ENCODE measurements at places on chromosomes 1 and 21.

GRCh38 chr1:76287917-76288316 lies 213.4 kb downstream of the ST6GALNAC3 start:
- DNase-seq: no peak

DNA sequence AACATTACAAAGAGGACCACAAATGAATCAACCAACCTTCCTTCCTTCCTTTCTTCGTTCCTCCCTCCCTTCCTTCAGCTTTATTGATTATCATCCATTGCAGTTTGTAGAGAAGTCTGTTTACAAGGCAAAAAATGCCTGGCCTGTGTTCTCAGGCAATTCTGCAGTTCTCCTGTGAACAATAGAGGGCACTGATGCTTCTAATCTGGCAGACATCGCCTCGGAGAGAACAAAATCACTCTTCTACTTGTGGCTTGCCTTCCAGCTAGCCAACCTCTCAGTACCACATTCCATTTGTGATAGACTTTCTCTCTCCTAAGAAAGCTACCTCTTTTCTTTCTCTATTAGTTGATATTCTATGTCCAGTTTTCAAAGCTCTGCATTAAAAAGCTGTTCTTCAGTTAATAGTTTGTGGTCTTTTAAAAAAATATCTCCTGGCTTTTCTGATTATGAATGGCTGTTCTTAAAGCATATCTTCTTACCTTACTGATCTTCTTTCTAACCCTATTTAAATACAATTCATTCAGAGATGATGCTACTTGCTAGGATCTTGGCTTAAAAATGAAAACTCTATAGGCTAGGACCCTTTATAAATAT lies 26.9 kb upstream of the ESRRG start:
- no peak for DNase-seq

- DNase-seq: no peak
Observed at GRCh38 chr1:205424901-205425600, 3.2 kb upstream of the LEMD1 start.

- no peak for DNase-seq
Observed at GRCh38 chr1:162310337-162310736, 66.3 kb downstream of the SPATA46 start.

GRCh38 chr1:34176830-34177603 lies at the start of gene C1orf94:
C1orf94 (plus strand) TSS chr1:34176907; CDS start chr1:34177790, 883 bp downstream.
- no peak for DNase-seq

DNA sequence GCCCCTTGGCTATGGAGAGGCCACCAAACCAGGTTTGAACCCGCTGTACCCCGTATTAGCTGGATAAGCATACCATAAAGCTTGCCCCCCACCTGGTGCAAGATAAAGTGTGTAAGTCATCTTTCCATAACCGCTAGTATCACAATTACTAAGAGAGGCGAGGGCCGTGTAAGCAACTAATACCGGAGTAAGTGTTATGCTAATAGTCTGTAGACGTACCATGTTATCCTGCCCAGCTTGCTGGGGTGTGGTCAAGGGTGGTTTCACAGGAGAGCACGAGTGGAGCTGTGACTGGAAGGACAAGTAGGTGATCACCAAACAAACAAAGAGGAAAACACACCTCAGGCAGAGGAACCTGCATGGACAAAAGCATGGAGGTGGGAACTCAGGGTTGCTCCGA lies 3.6 kb upstream of the TNFRSF1B start:
- no peak for DNase-seq

DNA sequence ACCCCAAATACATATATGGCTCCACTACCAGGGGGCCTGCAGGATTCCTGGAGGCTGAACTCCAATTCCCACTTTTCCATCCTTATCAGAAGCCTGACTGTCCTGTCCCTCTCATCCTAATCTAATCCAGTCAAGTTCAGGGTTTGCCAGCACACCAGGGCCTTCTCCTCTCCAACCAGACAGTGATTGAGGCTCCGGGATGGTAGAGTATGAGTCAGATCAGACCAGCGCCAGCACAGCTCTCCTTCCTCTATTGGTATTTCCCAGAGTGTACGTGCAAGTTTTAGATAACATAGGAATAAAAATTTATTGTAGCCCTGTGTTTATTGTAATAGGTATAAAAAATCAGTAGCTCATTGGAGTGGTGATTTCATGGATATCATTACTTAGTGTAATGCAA lies 24.5 kb upstream of the RCSD1 start:
- DNase-seq: no peak

DNA sequence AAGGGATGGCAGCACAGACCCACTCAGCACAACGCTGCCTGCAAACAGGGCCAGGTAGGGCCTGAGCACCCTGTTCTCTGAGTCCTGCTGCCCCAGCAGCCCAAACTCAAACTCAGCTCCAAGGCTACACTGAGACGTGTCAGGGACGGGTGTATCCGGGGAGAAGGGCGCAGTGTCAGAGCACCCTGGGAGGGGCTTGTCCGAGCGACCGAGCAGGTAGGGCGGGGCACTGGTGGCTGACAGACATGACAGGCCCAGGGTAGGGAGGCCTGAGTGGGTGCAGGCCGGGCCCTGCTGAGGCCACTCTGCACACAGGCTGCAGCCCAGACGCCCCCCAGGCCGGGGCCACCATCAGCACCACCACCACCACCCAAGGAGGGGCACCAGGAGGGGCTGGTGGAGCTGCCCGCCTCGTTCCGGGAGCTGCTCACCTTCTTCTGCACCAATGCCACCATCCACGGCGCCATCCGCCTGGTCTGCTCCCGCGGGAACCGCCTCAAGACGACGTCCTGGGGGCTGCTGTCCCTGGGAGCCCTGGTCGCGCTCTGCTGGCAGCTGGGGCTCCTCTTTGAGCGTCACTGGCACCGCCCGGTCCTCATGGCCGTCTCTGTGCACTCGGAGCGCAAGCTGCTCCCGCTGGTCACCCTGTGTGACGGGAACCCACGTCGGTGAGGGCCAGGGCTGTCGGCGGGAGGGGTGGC lies 5.5 kb downstream of the SCNN1D start:
- DNase-seq: no peak

DNA sequence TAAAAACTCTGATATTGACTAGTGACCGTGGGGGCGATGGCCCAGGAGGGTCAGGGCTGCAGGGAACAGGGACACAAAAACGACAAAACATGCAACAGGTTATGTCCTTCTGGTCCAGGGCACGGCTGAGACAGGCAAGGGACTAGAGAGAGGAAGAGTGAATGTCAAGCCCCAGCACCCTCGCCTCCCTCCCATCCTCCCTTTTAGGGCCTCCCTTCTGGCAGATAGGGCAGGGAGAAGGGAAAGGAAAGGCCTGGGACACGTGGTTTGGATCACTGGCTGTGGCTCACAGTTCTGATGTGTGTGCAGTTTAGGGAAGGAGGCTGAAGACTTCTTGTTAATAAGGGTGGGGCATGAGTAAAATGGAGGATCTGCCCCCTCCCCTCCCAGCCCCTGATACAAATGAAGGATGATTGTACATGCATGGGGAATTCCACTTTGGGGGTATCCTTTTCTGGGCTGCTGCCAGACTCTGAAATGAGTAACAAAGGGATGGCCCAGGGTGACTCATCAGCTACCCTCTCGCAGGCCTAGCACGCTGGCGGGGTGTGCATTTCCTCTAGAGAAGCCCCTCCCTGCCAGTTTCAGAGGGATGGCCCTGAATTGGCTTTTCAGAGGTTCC lies 14.2 kb downstream of the CAPN2 start:
- peak; percentile 65 for DNase-seq

- no peak for DNase-seq
Observed at GRCh38 chr21:37001441-37001840, 5.1 kb upstream of the RIPPLY3 start.

GRCh38 chr1:26608895-26609294 lies 79.3 kb downstream of the RPS6KA1 start:
- no peak for DNase-seq

GRCh38 chr1:79539001-79539400 lies 532.5 kb upstream of the ADGRL4 start:
- no peak for DNase-seq

DNA sequence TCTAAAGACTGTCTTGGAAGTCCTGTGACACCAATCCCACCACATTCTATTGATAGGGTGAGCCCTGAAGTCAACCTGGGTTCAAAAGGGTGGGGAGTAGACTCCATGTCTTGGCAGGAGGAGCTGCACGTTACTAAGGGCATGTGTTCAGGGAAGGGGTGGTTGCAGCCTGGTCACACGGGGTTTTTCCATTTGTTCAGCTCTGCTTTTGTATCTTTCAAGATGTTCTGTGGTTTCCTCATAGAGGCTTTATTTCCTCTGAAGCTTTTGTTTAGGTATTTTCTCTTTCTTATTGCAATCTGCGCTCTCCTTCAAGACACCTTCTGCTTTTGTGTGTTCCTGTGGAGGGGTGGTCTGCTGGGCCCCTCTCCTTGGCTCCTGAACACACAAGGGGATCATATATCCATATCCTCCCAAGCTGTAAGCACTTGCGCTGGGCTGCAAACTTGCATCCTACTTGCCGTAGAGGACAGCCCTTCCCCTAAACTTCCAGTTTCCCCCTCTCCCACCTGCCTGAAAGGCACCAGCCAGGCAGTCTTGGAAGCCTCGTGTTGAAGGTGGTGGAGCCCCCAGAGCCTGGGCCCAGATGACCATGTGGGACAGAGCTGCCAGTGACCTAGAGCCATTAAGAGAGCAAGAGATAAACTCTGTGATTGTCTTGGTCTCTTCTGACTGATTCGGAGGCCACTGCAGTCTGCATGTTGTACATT lies 62.5 kb upstream of the TRAPPC10 start:
- no peak for DNase-seq

GRCh38 chr1:30877205-30877912 lies 31.2 kb downstream of the SDC3 start:
- DNase-seq: no peak

DNA sequence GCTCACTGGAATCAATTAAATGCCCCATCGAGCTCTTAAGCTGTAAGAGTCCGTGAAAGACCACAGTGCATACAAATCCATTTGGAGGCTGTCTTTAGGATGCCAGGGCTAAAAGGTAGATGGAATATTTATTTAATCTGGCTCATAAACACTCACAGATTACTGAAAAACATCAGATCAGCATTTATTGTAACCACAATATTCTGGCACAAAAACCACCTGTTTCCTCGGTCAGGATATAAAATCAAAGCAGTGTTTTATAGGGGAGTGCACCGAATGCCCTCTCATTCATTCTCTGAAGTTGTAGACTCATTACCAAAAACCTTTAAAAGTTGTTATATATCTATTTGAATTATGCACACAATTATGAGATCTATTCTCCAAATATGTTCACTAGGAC lies 500.9 kb downstream of the NEGR1 start:
- no peak for DNase-seq

GRCh38 chr1:8255712-8256111 lies 62.2 kb upstream of the SLC45A1 start:
- DNase-seq: no peak

DNA sequence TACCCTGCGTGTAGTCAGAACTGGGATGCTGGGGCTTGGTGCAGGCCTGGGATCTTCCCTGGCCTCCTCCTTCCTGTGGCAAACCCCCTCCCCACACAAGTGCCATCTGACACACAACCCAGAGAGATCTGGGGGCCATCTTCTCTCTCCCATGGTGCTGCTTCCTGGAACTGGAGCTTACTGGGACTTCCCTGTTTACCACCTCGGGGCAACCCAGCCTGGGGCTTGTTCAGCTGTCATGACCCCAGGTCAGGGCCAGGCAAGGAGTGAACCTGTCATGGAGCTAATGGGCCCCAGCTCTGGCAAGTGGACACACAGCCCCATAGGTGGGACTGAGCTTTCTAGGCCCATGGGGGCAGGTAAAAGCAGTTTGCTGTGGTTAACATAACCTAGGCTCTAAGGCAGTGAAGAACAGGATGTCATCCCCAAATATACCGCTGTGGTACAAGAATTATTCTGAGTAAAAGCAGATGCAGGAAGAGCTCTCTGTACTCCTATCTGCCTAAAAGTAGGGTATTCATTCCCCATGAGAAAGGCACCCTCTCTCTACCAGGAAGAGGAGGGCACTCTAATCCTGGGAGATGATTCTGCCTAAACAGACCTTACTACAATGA lies 2.4 kb downstream of the TRIM11 start:
- DNase-seq: no peak

- DNase-seq: no peak
Observed at GRCh38 chr21:25385911-25386474, 221.3 kb downstream of the MRPL39 start.

GRCh38 chr1:203520315-203520714 lies 26.4 kb downstream of the OPTC start:
- no peak for DNase-seq

DNA sequence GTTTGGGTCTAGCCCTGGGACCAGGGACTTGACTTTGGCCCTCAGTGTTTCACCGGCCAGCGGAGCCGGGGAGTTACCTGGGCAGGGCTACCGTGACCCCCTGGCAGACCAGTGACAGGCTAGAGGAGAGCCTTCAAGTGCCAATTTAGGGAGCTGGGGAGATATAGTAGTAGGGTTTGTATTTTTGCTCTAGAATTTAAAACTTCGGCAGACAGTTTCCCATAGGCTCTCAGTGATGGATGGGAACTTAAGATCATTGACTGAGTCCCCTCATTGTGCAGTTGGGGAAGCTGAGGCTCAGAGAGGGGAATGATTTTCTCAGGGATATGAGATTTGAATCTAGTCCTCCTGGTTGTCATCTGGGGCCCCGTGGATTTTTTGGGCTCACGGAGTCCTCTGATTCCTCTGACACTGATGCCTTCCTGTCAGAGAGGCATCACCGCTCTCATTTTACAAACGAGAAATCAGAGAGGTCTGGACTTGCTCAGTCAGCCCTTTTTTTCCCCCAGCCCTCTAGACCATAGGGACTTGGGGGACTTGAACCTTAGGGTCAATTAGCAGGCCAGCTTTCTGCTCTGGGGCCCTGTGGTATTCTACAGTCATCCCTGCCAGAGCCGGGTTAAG lies 58.3 kb upstream of the ACOT11 start:
- DNase-seq: no peak

- no peak for DNase-seq
Observed at GRCh38 chr1:27446496-27447020, 43.4 kb downstream of the WASF2 start.

GRCh38 chr1:117312453-117313138 lies 54.7 kb upstream of the MAN1A2 start:
- DNase-seq: no peak

GRCh38 chr1:157113106-157113505 lies 13.5 kb upstream of the ETV3L start:
- DNase-seq: peak; percentile 4

DNA sequence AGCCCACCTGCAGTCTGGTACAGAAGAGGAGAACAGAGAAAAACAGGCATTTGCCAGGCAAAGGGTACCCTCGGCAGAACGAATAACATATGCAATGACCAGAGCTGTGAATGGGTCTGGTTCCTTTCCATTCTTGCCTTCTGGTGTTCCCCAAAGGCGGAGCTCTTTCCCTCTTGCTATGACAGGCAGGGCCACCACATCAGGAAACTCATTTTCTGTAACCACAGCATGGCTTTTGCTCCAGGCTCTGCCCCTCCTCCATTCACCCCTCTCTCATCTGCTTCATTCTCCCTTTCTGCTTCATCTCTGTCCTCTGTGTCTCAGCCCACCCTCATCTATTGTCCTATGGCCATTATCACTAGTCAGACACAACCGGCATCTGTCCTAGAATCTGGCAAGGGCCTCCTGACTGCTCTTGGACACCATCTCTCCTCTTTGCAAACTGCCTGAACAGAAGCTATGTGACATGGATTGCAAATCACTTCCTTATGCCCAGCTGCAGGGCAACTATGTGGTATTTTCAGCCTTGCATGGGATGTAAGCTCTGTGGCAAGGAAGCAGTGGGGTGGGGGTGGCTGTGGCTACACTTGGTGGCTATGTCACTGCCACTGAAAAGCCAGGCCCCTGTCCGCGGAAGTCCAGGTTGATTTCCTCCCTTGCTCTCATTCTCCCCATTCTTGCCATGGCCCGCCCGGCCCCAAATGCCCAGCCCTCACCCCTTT lies 78.8 kb upstream of the ABCD3 start:
- peak; percentile 76 for DNase-seq

- no peak for DNase-seq
Observed at GRCh38 chr1:72119491-72119890, 162.8 kb downstream of the NEGR1 start.

GRCh38 chr1:159921251-159921650 lies 4.1 kb downstream of the TAGLN2 start:
- no peak for DNase-seq

Data from GDM1 (cell line).